Upper lobe of left lung (tissue), 6 donors: ENCODE measurements at places on chromosomes 7 and 10. TPM values are rescaled to one million over a fixed set of nuclear protein-coding genes. Genes with fewer than 3 reads are reported as not detected.
A peak's percentile ranks its signal among the peaks of the same experiment; 100 is the strongest.

Gene COL1A2
- total RNA-seq: 150 TPM

Gene FZD8
- total RNA-seq: 24.2 TPM

Gene ACSM6
- total RNA-seq: not detected

Gene MTPN
- 34.2 TPM for total RNA-seq

Gene C10orf62
- total RNA-seq: 0.20 TPM

Gene FAM204A
- total RNA-seq: 63.6 TPM

Gene SYT15B
- 25.2 TPM for total RNA-seq

- no peak for DNase-seq
Measured at GRCh38 chr7:137975768-137976167, 26.1 kb downstream of the CREB3L2 start.

GRCh38 chr10:49053053-49053997 is 62.0 kb downstream of the VSTM4 start:
- peak; percentile 23 for DNase-seq

DNA sequence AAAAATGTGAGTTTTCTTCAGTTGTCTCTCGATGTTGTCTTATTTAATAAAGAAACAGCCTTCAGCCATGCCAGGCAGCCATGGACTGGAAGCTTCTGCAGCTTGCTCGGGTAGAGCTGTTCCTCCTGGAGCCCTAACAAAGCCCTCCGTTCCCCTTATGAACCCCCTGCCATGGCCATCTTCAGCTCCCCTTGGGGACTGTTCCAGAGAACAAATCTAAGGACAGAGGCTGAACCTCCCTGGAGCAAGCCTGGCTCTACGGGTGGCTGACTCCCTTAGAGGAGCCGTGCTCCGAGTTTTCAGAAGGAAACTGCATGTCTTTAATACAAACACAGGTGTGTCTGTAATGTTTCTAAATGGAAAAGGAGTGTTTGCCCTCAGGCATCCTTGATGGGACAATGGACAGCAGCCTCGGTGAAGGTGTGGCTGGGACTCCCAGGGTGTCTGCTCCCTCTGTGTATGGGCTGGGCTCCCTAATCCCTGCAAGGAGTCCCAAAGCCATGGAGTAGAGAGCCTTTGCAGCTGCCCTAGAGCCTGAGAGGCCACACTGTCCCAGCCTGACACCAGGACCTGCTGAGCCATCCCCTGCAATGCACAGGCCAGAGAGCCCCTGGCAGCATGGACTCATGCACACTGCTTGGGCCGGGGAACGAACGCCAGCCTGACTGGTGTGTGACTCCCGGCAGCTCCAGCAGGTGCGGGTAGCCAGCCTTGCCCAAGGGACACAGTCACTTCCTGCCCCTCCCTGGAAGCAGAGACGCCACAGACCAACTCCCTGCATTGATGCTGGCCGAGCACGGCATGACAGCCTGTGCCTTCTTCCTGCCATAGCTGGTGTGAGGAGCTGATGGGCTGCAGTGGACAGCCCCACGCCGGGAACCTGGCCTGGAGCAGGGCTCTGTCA is 381.8 kb downstream of the TCERG1L start:
- DNase-seq: no peak

DNA sequence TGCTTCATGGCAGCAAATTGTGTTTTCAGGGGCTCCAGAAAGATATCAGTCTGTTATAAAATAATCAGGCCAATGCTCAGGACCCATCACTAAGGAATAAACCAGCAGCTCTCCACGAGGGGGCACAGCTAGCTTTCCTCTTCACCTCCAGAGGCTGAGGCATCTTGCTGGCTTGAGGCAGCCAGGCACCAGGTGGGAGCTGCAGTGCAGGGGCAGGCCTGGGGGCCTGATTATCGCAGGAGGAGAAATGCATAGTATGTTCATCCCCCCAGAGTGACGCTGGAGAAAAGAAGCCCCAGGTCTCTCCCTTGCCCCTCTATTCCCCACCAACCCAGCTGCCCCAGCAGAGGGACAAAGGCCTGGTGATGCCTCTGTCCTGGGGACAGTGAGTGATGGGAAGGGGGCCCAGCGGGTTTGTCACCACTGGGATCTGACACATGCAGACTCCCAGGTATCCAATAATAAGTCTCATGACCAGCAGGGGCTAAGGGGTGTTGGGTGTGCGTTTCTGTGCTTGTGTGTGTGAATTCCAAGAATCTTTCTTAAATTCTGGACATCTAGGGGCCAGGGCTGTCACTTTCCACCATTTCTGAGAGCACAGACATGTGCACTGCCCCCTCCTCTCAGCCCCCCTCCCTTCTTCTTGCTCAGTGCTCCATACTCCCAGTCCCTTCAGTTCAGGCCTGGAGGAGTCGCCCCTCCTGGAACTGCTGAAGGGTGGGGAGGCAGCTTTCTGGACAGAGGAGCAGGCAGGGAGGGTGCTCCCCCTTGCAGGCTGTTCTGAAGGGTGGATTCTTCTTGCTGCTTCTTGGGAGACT is 128.1 kb upstream of the FAM20C start:
- DNase-seq: no peak

- no peak for DNase-seq
Measured at GRCh38 chr10:22727663-22728062, 13.3 kb upstream of the PIP4K2A start.

DNA sequence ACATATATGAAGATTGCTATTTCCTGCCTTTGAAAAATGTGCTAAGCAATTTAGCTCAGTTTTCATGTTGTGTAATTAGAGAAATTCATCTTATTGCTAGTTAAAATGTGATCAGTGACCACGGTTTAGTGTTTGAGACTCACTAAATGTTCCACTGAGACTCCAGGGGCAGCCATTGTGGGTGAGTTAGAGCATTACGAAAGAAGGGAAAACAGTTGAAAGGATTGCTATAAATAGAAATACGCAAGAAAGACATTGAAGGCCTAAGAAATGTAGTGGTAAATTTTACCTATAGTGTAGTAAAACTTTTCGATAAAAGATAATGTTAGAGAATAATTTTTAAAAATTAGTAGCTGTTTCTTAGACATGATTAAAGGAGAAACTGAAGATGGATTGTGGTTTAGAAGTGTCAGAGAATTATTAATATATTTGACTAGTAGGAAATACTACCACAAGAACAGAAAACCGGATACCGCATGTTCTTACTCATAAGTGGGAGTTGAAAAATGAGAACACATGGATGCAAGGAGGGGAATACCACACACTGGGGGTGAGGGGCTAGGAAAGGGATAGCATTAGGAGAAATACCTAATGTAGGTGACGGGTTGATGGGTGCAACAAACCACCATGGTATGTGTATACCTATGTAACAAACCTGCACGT is 394.5 kb downstream of the SEMA3D start:
- no peak for DNase-seq

- DNase-seq: no peak
Measured at GRCh38 chr10:23581906-23582450, 143.1 kb downstream of the OTUD1 start.

- DNase-seq: no peak
Measured at GRCh38 chr10:30238836-30239235, 110.2 kb downstream of the MTPAP start.

DNA sequence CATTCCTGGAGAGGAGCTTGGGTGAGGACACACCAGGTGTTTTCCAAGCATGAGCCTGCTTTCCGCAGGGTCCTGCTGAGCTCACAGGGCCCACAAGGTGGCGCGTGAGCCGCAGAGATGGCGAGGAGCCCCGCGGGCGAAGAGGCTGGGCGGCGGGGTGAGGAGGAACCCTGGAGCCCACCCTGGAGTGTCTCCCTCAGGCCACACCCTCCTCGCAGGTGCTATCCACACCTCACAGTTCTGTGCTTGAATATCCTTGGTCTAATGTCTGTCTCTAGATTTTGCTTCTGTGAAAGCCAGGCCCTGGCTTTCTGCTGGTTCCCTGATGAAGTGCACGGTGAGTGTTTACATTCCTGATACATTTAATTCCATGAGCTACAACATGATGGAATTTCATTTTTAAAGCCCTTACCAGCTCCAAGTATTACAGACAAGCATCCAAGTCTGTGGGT is 433.6 kb downstream of the ACTR3B start:
- DNase-seq: peak; percentile 36

- DNase-seq: no peak
Measured at GRCh38 chr10:16518822-16519221, 2.9 kb downstream of the C1QL3 start.

DNA sequence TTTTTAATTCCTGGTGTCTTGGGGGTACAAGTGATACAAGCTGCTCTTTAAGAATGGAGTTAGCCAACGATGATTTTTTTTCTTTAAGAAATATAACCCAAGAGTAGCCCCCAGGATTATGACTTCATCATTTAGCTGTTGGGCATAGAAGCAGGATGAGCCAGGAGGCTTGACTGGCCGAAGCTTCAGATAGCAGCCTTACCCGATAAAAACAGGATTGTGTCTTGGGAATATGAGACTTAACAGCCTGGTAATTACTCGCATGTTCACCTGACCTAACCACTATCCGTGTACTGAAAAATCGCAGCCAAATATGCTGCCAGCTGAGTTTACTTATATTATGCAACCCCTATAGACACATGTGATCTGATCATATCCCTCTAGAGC is 346.0 kb upstream of the BMPER start:
- DNase-seq: no peak

GRCh38 chr7:37450035-37450434 is 1.4 kb upstream of the ELMO1 start:
- DNase-seq: no peak
